Left lobe of liver (tissue), 2 donors: ENCODE measurements at places on chromosomes 16 and 17.

GRCh38 chr17:66799849-66800537 is 34.9 kb upstream of the CACNG5 start:
- no peak for DNase-seq

DNA sequence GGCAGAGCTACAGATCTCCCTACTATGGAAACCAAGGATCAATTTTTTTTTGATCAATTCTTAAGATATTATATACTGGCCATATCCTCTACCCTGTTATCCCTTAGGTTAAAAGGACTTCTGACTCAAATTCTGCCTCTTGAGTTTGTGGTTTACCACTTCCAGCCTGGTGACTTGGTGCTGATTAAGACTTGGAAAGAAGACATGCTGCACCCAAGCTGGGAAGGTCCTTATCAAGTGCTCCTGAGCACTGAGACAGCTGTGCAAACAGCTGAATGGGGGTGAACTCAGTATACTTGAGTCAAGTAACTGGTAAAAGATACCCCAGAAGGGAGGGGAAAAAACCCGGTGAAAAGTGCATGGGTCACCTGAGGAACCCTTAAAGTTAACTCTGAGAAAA is 20.5 kb upstream of the SPACA3 start:
- no peak for DNase-seq

DNA sequence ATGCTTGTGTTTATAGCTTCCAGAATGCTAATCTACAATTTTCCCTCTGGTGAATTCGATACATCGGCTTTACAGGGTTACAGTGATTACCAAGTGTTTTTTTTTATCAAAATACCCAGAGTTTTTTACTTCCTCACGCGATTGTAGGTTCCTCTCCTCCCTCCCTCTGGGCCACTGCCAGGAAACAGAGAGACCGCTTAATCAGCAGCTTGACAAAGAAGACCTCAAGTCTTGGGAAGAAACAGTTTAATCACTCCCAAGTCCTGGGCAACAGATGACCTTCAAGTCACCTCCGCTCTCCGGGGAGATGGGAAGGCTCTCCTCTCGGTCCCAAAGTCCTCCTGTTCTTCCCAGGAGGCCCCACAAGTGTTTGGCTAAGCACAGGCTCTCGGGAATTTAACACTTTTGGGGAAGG is 23.5 kb downstream of the SMTNL2 start:
- no peak for DNase-seq

DNA sequence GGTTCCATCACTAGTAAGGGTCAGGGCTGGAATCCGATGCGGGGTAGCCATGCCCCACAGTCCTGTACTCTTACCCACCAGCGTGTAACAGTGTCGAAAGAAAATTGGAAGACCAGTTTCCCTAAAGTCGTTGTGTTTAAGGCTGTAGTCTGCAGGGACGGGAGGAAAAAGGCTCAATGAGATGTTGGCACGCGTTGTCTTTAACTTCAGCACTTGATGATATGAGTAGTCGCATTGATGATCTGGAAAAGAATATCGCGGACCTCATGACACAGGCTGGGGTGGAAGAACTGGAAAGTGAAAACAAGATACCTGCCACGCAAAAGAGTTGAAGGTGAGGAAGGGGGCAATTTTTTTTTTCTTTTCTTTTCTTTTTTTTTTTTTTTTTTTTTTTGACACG is 1.3 kb downstream of the HSBP1 start:
- DNase-seq, result no peak

GRCh38 chr17:76726231-76726775 is at the start of gene JMJD6:
TSS of gene JMJD6 (minus strand) at chr17:76726606. CDS start at chr17:76726475, 131 bp downstream.
- peak; percentile 98 for DNase-seq

DNA sequence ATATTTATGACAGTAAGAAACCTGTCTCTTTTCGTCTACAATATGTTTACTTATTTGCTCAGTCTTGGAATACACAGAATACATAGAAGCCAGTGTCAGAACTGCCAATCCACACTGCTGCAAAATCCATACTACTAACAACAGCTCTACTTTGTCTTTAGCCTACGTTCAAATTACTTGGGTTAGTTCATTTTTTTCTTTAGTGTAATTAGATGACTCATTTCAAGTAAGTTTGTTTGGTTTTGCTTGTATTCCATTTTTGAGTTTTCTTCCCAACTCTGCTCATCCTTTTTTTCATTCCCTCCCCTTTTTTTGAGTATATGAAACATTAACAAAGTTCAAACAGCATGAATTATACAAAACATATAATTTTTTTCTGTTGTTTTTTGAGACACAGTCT is 16.9 kb downstream of the CMC2 start:
- no peak for DNase-seq

DNA sequence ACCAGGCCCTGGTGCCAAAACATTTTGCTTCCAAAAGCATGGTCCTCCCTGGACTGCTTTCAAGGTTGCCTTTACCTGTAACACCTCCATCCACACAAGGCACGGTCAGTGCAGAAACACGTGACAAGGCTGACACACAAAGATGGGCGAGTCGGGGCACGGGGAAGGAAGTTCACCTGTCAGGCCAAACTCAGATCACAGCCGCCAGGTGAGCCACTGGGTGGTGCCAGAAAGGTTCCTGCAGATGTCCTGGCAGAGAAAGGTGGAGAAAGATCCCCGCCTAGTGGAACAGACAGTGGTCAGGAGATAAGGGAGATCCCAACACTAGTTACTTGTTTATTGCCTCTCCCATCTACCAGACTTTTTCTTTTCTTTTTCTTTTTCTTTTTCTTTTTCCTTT is 155.3 kb downstream of the AIPL1 start:
- DNase-seq, result no peak

DNA sequence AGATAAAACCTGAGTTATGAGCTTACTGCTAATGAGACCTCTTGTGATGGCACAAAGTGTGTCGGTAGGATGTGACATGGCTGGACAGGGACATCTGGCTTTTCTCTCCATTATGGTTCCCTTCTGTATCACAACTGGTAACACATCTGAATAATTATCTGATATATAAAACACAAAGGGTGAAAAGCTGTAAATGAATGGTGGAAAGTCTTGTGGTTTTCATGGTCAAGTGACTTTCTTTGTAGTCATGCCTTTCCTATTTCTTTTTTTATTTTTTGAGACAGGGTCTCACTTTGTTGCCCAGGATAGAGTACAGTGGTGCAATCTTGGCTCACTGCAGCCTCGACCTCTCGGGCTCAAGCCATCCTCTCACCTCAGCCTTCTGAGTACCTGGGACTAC is 35.3 kb upstream of the ZFHX3 start:
- no peak for DNase-seq

- DNase-seq, result no peak
Measured at GRCh38 chr16:1398826-1399581, 15.5 kb downstream of the UNKL start.

- peak; percentile 51 for DNase-seq
Measured at GRCh38 chr17:46979147-46979863, at the start of gene RPRML. TSS of gene RPRML (minus strand) at chr17:46979253. CDS start at chr17:46979007, 246 bp downstream.

DNA sequence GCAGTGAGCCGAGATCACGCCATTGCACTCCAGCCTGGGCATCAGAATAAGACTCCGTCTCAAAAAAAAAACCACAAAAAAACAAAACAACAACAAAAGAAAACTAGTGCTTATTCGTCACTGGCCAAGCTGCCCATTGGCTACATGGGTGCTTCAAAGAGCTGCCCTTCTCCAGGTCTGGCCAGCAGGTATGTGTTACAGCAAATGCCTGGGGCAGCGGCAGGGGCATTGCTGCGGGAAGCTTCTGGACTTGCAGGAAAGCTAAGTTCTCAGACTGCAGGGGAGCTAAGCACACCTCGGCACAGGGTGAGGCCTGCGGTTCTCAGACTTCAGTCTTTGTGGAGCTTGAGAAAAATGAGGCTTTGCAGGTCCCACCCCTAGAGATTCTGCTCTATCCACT is 4.1 kb upstream of the STH start:
- DNase-seq, result no peak

DNA sequence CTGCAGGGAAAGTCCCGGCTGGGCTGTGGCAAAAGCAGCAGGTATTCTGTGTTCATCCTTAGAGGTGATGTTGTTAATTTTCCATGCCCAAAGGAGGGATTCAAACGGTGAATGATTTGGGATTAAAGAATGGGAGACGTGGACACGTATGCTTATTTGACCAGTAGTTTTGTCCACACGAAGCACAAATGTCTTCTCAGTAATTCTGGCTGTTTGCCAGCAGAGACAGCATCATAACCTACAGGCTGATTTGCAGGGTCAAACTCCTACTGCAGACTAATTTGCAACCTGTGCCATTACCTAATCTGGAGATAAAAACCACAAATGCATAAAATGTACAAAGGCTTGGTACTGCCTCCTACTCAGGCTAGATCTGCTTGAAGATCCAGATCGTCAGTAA is 14.1 kb downstream of the MTHFSD start:
- no peak for DNase-seq

DNA sequence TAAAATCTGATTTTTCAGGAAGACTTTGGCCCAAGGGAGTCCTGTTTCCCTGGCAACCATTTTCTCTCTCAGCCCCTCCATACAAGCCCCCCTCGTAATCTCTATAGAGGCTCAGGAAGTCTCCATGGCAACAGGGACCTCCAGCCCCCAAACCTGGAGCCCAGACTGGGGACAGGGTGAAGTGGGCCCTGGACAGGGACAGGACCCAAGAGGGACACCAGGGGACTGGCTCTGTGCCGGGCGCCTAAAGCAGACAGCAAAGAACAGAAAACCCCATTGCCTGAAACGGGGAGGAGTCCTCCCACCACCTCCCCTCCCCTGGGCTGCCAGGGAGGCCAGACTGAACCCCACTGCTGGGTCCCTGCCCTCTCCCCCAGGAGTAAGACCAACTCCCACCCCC is 40.6 kb downstream of the CPNE2 start:
- no peak for DNase-seq

- no peak for DNase-seq
Measured at GRCh38 chr16:64370112-64370511, 751.8 kb downstream of the CDH11 start.

DNA sequence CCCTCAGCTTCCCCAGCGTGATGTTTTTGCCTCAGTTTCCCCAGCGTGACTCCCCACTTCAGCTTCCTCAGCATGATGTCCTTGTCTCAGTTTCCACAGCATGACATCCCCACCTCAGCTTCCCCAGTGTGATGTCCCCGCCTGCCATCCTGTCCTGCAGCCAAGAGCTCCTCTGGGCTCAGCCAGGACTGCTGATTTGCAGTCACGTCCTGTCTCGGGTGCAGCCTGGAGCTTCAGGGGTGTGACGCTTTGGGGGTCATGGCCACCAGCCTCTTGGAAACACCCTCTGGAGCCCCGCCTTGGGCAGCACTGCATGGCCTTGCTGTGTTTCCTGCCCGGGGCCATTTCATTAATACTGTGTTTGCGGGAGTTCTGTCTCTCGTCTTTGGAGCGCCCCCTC is 16.5 kb upstream of the NUDT16L1 start:
- peak; percentile 77 for DNase-seq

DNA sequence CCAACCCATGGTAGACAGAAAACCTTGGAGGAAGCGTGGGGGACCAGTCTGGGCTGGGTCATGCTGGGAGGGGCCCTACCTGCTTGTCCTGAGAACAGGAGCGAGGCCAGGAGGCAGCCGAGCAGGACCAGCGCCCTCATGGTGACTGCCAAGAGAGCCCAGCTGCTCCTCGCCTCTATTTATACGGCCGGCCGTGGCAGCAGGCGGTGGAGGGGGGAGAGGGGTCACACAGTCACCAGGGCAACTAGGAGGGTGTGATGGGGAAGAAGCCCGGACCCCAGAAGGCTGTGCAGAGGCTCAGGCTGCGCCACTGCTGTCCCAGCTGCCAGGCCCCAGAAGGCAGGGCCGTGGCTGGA is at the start of gene SRL:
Gene SRL, minus strand, starts transcription at position 153 of the 356 bp plus-strand sequence. Its CDS starts 13 bp downstream, at position 140.
- DNase-seq, result no peak

DNA sequence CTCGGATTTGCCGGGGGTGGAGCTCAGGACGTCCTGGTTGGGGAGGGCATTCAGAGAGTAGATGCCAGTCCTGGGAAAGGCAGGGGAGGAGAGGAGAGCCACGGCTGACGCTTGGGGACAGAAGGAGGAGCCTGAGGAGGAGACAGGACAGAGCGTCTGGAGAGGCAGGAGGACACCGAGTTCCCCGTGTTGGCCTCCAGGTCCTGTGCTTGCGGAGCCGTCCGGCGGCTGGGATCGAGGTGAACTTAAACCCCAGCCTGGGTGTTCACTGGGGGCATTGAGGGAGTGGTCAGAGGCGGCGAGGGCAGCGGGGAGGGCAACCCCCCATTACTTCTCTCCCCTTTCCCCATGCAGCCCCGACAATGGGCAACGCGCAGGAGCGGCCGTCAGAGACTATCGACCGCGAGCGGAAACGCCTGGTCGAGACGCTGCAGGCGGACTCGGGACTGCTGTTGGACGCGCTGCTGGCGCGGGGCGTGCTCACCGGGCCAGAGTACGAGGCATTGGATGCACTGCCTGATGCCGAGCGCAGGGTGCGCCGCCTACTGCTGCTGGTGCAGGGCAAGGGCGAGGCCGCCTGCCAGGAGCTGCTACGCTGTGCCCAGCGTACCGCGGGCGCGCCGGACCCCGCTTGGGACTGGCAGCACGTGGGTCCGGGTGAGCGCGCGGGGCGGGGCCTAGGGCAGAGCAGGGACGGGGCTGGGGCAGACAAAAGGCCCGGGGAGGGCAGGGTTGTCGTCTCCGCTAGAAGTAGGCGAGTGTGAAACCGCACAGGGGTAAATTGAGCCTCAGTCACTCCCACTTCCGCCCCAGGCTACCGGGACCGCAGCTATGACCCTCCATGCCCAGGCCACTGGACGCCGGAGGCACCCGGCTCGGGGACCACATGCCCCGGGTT is 3.7 kb downstream of the NOL3 start:
- peak; percentile 96 for DNase-seq

- peak; percentile 85 for DNase-seq
Measured at GRCh38 chr17:79777894-79778503, at the start of gene CBX2. TSS of gene CBX2 (plus strand) at chr17:79778148. CDS start at chr17:79778236, 88 bp downstream.

- no peak for DNase-seq
Measured at GRCh38 chr16:11736903-11737302, 5.8 kb downstream of the TXNDC11 start.

DNA sequence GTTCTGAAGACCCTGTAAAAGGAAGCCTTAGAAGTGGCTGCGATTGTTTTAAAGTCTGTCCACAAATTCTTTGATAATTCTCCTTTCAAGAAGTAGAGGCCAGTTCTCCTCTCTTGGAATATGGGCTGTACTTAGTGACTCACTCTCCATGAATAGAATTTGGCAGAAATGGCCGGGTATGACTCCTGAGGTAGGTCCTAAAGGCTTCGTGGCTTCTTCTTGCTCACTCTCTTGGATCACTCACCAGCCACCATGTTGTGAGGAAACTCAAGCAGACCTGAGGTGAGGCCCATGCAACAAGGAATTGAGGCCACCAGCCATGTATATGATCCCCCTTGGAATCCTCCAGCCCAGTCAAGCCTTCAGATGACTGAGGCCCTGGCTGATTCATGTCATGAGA is 75.8 kb downstream of the WWOX start:
- no peak for DNase-seq

GRCh38 chr17:70355185-70355584 is 185.9 kb downstream of the KCNJ2 start:
- no peak for DNase-seq
